ENCODE measurements at places on chromosomes 6 and 20.

- DNase-seq, result no peak
Observed at GRCh38 chr20:38870733-38871559, 55.3 kb upstream of the FAM83D start.

GRCh38 chr20:22686097-22686496 is 101.7 kb upstream of the FOXA2 start:
- DNase-seq, result no peak

GRCh38 chr6:158818581-158819212 is 471 bp downstream of the EZR start:
- no peak for DNase-seq

DNA sequence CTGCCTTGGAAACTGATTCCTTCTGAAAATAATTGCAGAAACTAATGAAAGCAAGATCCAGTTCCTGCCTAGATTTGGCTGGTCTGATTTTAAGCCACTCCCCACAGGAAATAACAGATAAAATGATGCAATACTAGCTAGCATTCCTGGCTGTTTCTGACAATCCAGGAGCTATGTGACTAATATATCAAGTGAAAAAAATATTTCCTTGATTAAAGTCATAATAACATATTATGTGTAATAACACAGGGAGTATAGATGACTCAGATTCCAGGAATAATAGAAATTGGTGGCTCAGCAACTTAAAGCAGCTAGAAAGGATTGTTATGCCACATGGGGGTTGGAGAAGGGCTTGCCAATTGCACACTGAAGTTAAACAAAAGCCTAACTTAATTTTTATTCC is 182.7 kb upstream of the SALL4 start:
- no peak for DNase-seq
